Ascending aorta (tissue), 2 donors: ENCODE measurements at places on chromosomes 7 and 10.

DNA sequence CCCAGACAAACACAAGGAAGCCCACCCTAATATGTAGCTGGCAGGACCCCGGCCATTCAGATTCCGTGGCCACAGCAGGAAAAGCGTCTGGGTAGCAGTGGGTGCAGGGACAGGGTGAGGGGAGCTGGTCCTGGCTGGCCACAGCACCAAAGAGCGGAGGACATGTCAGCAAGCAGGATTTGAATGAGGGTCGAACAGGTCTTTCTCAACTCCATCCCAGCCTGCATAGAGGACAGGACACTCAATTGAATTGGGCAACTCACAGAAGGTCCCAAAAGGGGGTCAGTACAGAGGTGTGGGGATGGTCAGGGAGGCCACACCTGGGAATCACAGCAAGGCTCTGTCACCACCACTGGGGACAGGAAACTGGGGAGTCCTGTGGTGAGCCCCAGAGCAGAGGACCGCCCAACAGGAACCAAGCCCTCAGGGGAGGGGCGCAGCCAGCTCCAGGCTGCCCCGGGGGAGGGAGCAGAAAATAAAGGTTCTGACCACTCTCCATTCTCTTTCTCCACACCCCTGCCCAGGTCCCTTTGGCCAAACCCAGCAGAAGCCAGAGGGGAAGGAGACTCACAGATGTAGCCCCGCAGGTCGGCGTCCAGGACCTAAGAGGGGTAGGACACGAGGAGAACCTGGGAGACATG lies 108.7 kb upstream of the PPP2R2D start:
- DNase-seq, result no peak

- DNase-seq, result no peak
These were observed 11.4 kb upstream of the LRRC61 start for GRCh38 chr7:150311711-150312110.

DNA sequence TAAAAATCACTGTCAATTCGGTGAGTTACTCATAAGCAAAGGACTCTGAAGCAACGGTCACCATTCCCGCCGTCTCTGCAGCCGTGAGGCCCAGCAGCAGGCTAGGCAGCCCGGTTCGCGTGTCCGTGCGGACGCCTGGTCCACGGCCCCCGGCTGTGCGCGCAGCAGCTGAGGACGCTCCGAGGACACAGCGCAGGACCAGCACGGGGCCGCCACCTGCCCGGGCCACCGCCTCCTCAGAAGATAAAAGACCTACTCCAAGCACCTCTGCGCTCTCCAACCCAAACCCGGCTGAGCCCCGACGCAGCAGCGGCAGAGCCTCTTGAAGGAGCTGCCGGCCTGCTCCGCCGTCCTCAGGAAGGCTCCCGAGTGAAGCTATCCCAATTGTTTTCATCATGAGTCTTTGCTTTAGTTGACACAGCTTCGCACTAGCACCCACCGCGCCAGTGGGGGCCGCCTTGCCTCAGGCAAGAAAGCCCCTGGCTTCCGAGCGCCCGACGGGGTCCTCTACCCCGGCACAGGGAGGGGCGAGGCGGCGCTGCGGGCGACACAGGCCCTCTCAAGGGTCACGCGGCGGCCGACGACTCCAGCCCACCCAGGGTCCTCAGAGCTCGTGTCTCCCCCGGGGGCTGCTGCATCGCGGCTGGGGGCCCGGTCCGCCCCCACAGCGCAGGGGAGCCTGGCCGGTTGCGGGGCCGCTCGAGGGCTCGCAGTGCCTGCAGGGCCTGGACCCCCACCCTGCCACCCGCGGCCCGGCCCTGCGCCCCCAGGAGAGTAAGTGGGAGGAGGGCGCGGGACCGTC lies 16.9 kb upstream of the GPR146 start:
- DNase-seq, result no peak

DNA sequence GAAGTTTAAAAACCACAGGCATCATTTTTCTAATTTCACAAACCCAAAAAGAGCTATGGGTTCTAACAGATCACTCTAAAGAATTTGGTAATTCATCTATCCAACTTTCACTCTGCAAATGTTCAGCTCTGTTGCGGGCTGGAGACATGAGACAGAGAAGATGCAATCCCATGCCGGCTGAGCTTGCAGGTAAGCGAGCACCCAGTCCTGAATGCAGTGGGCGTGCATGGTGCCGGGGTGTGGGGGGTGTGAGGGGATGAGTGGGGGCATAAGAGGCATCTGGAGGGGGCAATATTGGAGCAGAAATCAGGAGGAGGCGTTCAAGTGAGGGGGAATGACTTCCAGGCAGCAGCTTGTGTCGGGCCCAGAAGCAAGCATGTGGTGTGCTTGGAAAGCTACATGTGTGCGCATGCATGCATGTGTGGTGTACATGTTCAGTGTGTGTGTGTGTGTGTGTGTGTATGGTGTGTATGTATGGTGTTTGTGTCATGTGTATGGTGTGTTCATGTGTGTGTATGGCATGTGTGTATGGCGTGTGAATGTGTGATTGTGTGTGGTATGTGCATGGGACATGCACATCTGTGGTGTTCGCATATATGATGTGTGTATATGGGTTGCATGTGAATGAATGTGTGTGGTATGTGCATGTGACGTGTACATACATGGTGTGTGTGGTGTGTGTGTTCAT lies 172.9 kb downstream of the PRKCQ start:
- no peak for DNase-seq

DNA sequence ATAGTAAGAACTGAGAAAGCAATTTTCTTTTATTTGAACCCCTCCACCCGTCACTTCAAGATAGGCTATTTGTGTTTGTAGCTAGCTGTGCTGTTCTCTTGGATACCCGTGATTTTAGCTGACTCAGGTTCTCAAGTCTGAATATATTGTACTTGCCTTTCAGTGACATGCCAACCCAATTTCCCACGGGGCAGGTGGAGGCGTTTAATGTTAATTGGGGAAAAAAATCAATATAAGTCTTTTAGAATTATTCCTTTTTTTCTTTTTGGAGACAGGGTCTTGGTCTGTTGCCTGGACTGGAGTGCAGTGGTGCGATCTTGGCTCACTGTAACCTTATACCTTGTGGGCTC lies 36.4 kb downstream of the ZRANB1 start:
- DNase-seq, result no peak

- no peak for DNase-seq
These were observed 243.3 kb upstream of the CELF2 start for GRCh38 chr10:10774416-10774815.

GRCh38 chr7:54559401-54559800 lies 17.2 kb downstream of the VSTM2A start:
- DNase-seq, result no peak

- DNase-seq, result no peak
These were observed 72.0 kb downstream of the FAM53B start for GRCh38 chr10:124672181-124672638.

- no peak for DNase-seq
These were observed 62.1 kb downstream of the PTEN start for GRCh38 chr10:87925570-87925969.
